Activated CD8-positive, alpha-beta memory T cell treated with anti-CD3 and anti-CD28 coated beads for 4 hours (primary cell): ENCODE measurements at places on chromosomes 2 and 18.

DNA sequence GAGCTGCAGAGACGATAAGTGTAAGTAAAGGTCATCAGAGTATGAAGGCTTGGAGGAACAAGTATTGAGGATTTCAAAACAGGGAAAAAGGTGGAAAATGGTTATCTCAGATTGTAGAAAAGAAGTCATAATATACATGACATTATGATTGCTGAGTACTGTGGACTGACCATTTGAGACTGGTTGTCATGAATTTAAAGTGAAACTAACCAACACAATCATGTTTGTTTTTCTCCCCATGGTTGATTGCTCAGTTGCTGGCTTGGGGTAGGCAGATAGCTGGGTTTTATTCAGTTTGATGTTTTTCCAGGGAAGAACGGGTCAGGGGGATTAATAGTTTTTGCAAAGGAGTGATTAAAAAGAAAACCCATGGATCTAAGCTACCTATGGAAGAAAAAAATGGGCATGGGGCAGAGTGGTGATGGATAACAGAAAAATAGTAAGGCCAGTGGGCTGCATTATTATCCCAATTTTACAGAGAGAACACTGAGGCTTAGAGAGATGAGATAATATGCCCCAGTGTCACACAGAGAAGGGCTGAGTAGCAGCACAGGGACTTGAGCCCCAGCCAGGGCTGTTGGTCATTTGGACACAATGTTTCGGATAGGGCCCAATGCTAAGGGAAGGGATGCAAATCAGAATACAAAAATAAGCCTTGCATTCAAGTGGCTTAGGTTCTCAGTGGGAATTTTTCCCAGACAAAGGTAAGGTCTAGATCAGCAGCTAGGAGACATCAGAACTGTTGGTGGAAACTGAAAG is 885.7 kb downstream of the DCC start:
- no peak for DNase-seq

GRCh38 chr2:129379411-129379810 is 600.1 kb upstream of the RAB6C start:
- no peak for DNase-seq

DNA sequence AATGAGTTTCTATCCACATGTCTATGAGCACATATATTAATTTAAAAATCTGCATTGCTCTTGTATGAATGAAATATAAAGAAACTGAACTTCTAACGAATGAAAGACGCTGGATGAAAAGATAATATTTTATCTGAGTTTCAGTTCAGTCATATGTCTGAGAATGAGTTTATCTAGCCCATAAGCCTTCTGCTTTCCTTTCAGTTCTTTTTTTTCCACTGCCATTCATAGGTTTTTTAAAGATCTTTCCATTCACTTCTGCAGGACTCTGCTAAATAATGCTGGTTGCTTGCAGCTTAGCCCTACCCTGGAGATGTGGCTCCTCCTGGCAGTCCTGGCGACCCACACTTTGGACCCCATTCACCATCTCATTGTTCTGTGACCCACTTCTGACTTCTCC is 109.0 kb downstream of the BCL2 start:
- no peak for DNase-seq

- no peak for DNase-seq
Observed at GRCh38 chr2:18721038-18721922, 131.9 kb upstream of the NT5C1B start.

DNA sequence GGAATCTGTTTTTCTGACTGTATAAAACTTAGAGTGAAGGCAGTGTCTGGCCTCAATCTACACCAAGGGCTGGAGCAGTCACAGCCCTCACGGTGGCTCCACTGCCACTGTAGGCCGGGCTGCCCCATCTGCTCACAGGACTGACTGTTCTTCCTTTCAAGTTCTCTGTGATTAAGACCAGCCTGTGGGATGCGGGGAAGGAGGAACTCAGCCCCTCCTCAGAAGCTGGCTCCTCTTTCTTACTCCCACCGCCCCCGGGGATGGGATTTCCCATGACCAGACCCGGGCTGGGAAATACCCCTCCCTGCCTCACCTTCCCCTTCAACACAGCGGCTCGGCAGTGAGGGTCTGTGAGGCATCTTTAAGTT is 106.0 kb downstream of the COPS8 start:
- DNase-seq = no peak

GRCh38 chr2:85017411-85018048 is 46.6 kb downstream of the KCMF1 start:
- DNase-seq = no peak

GRCh38 chr2:181627545-181627944 is 29.4 kb downstream of the CERKL start:
- DNase-seq = no peak

DNA sequence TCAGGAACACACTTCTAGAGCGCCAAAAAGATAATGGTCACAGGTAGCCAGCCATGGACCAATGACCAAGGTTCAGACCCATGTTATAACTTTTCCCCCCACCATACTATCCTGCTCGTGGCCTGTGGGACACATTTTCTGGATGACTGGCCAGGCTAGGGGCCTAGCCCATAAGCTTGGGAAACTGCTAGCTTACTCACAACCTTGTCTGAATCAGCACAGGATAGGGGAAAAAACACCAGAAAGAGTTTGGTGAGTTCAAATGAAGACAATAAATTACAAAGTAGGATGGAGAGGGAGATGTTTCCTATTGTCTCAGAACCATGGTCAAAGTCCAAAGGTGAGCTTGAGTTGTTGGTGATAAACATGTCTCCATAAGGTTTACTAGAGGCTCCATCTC is 156.3 kb upstream of the CCDC68 start:
- DNase-seq = no peak

- no peak for DNase-seq
Observed at GRCh38 chr2:38668092-38668491, 2.2 kb downstream of the GALM start.

DNA sequence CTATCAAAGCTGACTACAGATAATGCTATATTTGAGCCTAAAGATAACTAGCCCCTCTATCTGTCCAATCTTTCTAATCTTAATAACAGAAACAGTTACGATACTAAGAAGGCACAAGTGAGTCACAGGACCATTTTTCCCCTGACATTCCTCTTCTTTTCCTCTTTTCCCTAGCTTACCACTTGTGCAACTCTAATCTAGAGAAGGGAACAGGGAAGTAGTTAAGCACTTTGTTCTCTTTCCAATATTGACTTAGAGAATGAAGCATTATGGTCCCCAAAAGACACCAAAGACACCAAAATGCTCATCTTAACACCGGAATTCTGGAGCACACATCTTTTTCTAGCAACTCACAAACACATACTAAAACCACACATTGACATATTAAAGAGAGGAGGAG is 1.8 kb downstream of the PDE11A start:
- no peak for DNase-seq

DNA sequence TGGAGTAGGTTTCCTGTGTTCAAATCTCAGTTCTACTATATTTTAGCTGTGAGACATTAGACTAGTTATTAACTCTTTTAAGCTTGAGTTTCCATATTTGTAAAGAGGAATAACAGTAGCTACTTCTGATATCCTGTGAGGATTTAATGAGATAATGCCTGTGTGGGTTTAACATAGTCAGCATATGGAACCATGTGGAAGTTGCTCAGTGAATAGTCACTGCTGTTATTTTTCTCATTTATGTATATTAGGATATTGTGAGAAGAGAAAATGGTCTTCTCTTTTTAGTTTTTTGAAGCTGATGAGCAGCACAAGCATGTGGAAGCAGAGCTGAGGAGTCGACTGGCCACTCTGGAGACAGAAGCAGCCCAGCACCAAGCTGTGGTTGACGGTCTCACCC is 70.5 kb upstream of the STON1 start:
- no peak for DNase-seq

DNA sequence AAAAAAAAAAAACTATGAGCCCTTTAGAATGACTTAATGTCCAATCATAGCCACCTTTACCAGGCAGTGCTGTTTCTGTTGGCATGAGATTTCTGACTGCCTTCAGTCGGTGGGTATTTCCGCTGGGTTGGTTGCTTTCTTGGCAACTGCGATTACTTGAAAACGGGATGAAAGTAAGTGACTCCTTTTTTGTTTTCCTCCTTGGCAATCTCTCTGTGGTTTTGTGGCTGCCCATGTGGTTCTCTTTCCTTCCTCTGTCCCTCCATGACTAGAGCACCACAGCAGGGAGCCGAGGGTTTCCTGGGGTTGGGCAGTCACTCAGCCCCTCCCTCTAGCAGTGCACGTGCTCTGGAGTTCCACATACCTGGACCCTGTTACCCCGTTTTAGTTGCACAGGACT is 112.1 kb downstream of the KLHL29 start:
- DNase-seq = no peak

- DNase-seq = no peak
Observed at GRCh38 chr2:184091456-184091855, 506.9 kb upstream of the ZNF804A start.

DNA sequence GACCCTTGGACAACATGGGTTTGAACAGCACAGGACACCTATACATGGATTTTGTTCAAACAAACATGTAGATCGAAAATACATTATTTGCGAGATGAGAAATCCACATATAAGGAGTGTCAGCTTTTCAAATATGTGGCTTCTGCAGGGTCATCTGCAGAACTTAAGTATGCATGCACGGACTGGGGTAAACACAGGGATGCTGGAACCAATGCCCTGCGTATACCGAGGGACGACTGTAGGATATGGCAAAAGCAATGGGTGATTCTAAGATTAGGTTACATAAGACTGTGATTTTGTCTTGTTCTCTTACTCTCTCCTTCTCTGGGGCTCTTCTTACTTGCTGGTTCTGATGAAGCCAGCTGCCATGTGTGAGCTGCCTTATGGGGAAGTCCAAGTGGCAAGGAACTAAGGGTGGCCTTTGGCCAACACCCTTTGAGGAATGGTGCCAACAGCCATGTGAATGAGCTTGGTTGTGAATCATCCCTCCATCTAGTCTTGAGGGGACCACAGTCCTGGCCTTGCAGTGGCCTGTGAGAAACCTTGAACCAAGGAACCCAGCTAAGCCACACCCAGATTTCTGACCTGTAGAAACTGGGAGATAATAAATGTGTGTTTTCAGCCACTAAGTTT is 66.5 kb downstream of the EVA1A start:
- no peak for DNase-seq

GRCh38 chr2:240952496-240953246 is 45.7 kb upstream of the SNED1 start:
- no peak for DNase-seq

DNA sequence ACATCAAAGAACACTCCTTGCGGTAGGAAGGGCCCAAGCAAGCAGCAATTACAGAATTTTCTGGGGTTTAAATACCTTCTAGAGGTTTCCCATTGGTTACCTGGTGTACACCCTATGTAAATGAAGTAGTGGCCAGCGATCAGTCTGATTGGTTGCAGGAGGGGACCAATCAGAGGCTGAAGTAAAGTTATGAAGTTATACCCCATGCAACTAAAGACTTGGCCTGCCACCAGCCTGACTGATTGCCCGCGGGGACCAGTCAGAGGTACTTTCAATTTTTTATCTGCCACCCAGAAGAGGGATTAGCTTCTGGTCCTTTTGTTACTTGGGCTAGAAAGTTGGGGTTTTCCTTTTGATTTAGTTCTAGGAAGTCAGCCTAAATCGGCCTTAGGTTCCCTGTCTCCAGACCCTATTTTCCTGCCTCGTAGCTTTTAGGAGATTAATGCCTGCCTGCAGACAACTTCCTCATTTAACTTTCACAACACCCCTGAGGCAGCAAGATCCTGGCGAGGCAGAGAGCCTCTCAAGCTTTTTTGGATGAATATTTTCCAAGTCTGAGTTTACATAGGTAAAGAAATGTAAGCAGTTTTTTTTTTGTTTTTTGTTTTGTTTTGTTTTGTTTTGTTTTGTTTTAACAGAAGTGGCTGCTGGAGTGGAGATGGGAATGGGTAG is 1.5 kb upstream of the DGUOK start:
- DNase-seq = no peak

GRCh38 chr2:239596253-239596652 is 195.4 kb upstream of the HDAC4 start:
- DNase-seq = no peak

DNA sequence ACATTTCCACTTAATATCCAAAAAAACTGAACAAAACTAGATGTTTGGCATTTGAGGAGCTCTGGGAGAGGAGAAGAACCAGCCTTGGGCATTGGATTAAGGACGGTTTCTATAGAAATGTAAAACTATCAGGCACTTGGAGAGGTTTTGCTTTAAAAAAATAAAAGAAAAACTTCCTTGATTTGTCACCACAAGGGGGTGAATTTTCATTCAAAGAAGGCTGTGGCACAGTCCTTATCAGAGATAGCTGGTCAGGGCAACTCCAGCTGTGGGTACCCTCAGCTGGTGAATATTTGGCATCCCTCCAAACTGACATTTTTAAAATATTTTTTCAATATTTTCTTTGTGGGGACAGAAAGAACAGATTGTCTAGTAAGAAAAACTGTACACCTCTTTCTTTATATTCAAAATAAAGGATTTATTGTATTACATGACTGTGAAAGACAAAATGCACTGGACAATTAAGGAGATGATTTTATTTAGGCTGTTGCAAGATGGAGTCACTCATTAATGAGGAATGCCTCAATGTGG is 46.1 kb upstream of the TBC1D8 start:
- no peak for DNase-seq

GRCh38 chr2:170248574-170249393 is 70.8 kb downstream of the MYO3B start:
- no peak for DNase-seq

DNA sequence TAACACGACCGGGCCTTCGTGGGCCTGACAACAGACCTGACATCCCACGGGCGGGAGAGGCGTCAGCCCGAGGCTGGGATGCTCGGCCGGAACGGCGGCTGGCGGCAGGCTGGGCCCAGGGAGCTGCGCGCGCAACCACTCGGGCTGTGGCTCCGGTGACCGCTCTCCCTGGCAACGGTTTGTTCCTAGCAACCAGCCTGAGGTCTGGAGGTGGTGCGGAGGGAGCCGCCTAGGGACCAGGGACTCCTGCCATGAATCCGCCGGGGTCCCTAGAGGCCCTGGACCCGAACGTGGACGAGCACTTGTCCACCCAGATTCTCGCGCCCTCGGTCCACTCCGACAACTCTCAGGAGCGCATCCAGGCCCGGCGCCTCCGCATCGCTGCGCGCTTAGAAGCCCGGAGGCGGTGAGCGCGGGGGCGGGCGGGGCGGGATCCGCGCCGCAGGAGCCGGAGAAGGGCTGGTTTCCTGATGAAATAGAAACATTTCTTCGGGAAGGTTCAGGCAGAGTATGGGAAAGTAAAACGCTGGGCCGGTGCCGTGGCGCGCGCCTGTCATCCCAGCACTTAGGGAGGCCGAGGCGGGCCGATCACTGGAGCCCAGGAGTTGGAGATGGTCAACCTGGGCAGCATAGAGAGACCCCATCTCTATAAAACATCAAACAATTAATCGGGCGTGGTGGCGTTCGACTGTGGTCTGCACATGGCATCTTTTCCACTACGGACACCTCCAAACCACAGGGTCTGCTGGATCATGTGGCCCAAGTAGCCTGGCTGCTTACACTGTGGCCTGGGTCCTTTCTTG is at the start of gene DRC1:
DRC1 (plus strand) TSS at position 182 of the 803 bp plus-strand sequence; CDS start at position 252, 70 bp downstream.
- no peak for DNase-seq

GRCh38 chr18:13438507-13439056 is 220.0 kb downstream of the LDLRAD4 start:
- DNase-seq = no peak

GRCh38 chr2:9549420-9549819 is 6.2 kb downstream of the ADAM17 start:
- no peak for DNase-seq
